Adrenal gland (tissue), 19 donors: ENCODE measurements at places on chromosomes 4 and X. TPM values are rescaled to one million over a fixed set of nuclear protein-coding genes. Genes with fewer than 3 reads are reported as not detected.

The CHRDL1 gene
- 3.6 TPM for polyA plus RNA-seq

The SULT1E1 gene
- 33.0 TPM for polyA plus RNA-seq

The ARMCX2 gene
- polyA plus RNA-seq = 64.2 TPM

The TRIM75 gene
- polyA plus RNA-seq = not detected

The ADH6 gene
- not detected for polyA plus RNA-seq

The GATB gene
- polyA plus RNA-seq = 29.4 TPM

The MAGEB18 gene
- not detected for polyA plus RNA-seq

The NEUROG2 gene
- not detected for polyA plus RNA-seq

The VCX gene
- polyA plus RNA-seq = not detected

The MAGED4 gene
- 1.6 TPM for polyA plus RNA-seq

The EVC2 gene
- 0.74 TPM for polyA plus RNA-seq

The NHS gene
- polyA plus RNA-seq = 7.8 TPM

The MAGEB1 gene
- not detected for polyA plus RNA-seq
